CD4-positive, alpha-beta T cell treated with Interleukin-17A for 4 hours (primary cell): ENCODE measurements at places on chromosomes 11 and 22.
A peak's percentile ranks its signal among the peaks of the same experiment; 100 is the strongest.

GRCh38 chr22:47370448-47371262, 608.2 kb downstream of the TBC1D22A start:
- DNase-seq = no peak

GRCh38 chr22:41620589-41621098, at the start of gene DESI1:
TSS of gene DESI1 (minus strand) at chr22:41621043. CDS start at chr22:41620839, 204 bp downstream.
- no peak for DNase-seq

DNA sequence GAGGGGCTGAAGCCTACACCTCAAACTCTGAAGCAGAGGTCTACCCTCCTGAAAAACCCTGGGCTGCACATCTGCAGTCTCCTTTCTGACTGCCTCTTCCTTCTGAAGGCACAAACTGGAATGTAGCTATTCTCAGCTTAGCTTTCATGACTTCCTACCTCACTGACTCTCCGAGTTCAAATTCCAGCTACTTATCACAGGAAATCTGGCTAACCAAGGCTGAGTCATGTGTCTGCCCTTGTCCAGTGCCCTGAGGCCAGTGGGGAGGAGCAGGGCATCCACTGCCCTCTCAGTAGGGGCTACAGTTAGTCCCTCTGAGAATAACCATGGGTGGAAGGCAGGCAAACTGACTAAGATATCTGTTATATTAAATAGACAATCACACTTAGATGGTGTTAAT, 29.2 kb downstream of the PDGFD start:
- no peak for DNase-seq

GRCh38 chr11:108508653-108509593, 10.7 kb upstream of the POGLUT3 start:
- no peak for DNase-seq

- DNase-seq = no peak
These were observed 82.8 kb upstream of the OR5AK2 start for GRCh38 chr11:56905936-56906335.

DNA sequence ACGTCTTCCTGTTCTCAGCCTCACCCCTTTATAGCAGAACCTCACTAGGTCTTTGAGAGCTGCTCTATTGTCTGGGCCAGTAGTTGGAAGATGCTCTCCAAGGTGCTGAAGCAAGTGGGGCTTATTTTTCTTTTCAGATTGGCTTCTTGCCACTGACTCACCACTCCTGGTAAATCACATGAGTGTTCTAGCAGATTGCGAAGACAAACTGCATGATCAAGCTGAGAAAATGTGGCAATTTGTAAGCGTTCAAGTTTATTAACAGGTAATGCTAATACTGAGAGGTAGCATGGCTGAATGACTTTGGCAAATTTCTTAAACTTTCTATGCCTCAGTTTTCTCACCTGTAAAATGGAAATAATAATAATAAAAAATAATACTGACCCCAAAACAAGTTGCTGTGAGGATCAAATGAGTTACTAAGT, 59.2 kb downstream of the CACNG2 start:
- peak; percentile 3 for DNase-seq

DNA sequence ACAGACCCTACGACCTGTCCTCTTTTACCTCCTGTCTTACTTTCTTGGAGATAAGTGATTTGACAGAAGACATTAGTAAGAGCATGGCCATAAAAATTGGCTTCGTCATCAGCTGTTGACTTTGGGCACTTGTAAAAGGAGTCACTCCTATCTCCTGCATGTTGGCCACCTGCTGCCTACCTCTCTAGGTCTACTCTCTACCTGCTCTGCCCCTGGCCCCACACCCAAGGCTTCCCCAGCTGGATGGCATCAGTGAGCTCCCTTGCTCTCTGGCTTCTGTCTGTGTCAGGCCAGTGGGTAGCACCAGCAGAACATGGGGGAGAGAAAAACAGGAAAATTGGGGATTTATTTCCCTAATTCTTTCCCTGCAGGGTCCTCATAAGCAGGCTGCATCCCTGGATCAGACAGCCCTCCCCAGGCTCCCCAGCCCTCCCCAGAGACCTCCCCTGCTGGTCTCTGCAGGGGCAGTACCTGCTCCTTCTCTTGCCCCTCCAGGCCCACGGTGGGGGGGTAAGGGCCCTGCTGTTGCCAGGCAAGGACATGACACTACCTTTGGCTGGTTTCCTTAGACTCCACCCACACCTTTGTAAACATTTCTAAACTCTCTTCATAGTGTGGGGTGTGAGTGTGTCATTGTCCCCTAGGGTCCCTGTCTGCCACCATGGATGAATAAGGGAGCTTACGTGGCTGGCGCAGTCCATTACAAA, 157.0 kb upstream of the NECTIN1 start:
- DNase-seq = no peak

DNA sequence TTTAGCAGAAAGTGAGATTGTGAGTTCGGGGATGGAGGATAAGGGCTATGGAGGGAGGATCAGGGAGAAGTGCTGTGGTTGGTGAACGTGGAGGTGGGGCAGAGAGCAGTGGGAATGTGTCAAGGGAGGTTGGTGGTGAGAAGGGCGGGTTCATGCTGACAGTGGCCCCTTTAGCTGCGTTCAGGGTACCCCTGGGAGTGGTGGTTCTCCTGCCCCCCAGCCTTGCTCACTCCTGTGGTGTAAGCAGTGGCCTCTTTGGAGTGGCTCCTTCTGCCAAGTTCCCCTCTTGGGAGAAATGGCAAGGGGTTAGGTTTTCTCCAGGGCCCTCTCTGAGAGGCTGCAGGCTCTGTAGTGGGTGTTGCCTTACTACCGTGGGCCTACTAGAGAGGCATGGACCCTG, 16.1 kb upstream of the NECTIN1 start:
- no peak for DNase-seq

DNA sequence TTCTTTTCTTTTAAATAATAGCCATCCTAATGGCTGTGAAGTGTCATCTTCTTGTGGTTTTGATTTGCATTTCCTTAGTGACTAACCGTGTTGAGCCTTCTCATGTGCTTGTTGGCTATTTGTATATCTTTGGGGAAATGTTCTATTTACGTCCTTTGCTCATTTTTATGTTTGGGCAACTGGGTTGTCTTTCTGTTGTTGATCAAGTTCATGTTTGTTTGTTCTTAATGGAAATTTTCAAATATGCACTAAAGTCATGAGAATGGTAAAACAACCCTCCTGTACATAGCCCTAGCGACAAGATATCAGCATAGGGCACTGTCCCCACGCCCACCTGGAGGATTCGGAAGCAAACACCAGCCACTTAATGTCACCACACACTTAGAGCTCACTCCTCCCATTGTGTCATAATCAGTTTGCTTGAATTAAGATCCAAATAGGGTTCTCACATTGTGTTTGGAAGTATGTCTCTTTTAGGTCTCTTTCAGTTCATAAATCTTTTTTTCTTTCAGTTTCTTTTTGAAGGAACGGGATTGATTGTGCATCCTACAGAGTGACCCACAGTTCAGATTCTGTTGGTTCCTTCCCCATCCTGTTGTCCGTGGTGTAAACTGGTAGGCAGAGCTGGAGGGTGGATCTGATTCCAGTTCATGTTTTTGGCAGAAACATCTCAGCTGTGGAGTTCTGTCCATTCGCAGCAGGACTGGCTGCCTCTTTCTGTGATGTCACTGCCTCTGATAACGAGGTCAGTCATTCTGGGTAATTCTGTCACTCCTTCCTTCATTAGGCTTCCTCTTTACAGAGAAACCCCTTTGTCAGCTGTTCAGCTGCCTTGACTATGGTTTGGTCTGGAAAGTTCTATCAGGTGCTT, 26.4 kb upstream of the ADORA2A start:
- DNase-seq = no peak

GRCh38 chr22:39818094-39818493, 75.5 kb downstream of the ENTHD1 start:
- no peak for DNase-seq

DNA sequence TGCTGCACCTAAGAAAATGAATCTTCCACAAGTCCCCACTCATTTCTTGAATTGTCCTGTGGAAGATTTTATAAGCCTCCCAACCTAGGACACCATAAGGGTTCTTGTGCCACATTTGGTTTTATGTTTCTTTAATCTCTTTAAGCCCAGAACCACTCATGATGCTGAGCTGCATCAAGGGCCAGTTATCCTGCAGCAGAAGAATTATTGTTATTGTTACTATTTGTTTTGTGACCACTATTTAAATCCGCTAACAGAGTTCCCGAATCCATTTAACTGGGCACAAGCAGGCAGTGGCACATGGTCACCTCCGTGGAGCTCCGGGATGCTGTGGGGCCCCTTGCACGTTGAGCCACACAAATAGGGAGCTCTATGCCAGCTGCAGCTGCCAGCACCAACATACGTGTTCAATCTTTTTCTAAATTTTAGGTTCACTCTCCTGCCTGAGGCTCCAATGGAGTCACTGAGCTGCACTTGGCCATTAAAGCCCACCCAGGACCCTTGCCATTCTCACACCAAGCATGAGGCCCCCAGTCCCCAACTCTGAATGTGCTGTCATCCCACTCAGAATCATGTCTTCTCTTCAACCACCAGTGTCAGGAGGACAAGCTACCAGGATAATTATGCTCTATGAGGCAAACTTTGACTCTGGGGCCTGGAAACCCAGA, 60.6 kb downstream of the DGCR2 start:
- DNase-seq = no peak

DNA sequence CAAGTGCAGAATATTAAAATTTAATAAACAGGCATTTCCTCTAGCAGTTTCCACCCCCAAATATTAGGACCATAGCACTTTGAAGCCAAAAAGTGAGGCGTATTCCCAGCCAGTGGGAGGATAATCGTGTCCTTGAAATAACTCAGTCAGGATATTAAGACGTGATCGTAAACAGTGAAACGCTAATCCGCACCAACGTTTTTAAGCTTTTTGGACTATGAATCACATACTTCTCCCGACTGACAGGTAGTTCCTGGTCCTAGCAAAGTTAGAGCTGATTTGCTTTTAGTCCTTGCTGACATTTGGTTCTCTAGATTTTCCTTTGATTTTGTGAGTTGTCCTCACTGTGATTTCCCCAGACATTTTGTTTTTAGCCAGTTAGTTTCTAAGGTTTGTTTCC, 197.1 kb upstream of the ARHGAP20 start:
- no peak for DNase-seq

DNA sequence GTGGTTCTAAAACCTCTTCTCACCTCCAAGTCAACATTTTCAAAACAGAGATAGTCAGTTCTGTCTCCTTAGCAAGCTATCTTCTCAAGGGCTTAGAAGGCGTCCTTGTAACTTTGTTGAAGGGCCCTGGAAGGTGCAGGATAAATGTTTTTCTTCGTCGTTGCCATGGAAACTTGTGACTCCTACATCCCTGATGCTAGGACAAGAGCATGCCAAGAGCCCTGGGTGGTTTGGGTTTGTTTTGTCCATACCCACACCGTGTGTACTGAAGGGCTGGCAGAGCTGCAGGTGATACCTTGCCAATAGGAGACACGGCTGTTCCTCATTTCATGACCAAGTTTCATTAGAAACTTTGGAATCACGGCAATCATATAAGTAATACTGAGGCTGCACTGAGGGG, 81.6 kb downstream of the GALNT18 start:
- no peak for DNase-seq

DNA sequence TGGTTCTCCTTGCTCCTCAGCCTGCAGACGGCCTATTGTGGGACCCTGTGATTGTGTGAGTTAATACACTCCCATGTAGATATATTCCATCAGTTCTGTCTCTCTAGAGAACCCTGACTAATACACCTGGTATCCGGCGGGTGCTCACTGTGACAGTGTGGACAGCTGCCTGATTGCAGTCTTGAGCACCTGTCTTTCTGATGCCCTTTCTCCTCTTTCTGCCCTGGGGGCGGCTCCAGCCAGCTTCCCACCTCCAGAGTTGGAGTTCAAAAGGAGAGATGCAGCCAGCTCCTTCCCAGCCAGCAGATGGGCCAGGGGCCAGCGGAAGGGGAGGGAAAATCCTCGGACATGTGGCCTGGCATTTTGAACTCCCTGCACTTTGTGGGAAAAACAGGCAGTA, 15.0 kb downstream of the SMIM38 start:
- DNase-seq = no peak

- DNase-seq = no peak
These were observed 112.6 kb downstream of the EMSY start for GRCh38 chr11:76557466-76557865.

DNA sequence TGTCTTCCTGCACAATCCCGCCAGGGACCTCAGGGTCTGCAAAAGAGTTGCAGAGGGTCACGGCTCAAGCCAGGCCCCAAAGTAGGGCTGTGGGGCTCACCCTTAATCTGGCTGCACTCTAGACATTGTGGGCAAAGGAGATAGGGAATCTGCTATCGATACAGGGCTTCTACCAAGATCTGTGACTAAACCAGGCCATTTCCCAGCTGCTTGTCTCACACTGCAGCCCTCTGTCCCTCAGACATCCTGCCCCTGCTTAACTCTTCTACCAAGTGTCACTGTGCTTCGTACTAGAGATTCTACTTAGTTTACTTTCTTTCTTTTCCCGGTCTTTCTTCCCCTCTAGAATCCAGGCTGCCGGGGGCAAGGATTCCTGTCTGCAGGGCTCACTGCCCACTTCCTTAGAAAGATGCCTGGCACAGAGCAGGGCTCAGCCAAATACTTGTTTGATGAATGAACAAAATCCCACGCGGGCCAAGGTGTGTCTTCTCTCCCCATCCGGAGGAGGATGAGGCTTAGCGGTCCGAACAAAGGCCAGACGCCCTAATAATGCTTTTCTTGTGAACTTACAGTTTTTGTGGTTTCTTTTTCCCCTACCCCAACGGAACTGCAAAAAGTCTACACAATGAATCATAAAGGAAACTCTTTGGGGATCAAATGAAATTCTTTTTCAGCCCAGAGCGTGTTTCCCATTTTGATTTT, 61.3 kb upstream of the ANO1 start:
- DNase-seq = no peak

- peak; percentile 46 for DNase-seq
These were observed 37.4 kb upstream of the ST14 start for GRCh38 chr11:130122141-130122575.

DNA sequence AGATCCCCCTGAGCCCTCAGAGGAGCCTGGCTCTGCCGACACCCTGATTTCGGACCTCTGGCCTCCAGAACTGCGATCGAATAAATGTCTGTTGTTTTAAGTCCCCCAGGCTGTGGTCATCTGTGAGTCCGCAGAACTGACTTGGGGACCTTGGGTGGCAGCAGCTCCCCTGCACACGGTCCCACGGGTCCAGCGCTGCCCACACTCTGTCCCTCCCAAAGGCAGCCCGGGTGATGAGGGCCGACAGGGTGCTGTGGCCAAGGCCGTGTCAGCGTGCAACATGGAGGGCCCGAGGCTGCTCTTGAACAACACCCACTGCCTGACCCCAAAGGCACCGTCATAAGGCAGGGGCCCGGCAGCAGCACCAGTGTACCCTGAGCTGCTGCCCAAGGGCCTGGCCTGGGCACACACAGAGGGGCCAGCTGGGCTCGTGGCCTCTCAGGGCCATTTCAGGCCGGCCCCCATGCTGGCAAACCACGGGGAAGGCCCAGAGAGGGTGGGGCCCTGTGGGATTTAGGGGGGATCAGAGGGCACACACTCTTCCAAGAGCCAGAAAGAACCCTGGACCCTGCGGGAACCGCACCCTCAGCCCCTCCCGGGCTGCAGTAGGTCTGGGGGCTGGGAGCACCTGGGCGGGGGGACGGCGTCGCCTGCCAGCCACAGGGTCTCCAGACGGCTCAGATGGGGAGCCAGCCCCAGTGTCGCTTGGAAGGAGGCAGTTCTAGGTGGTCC, 77.1 kb upstream of the PRR5 start:
- no peak for DNase-seq

- DNase-seq = no peak
These were observed 5.2 kb downstream of the IGSF9B start for GRCh38 chr11:133951327-133952198.

- no peak for DNase-seq
These were observed 350.1 kb upstream of the C11orf87 start for GRCh38 chr11:109071712-109072524.

- DNase-seq = peak; percentile 44
These were observed 347 bp downstream of the MN1 start for GRCh38 chr22:27801202-27801615.
